Heart right ventricle (tissue), 16 donors: ENCODE measurements at places on chromosomes 6 and 20.

DNA sequence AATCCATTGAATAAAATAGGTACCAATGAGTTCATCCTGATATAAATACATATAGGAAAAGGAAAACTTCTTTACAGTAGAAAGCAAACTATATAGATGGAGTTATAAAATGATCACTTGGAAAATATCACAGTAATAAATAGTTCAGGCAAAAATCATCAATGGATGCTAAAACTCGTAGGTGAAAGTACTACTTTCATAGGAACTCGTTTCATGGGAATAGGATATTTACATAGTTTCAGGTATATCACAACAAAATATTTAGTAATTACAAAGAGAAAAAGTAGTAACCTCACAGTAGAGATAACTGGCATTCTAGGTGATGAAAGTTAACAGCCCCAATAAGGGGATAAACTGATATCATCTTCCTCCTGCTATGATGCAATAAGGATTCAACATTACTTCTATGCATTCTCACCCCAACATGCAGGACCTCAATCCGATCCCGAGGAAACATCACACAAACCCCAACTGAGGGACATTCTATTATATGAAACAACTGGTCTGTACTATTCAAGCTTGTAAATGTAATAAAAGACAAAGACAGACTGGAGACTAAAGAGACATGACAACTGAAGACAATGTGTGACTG is 13.7 kb downstream of the DDO start:
- no peak for DNase-seq

GRCh38 chr6:52641826-52642225 is 29.1 kb upstream of the TMEM14A start:
- no peak for DNase-seq

DNA sequence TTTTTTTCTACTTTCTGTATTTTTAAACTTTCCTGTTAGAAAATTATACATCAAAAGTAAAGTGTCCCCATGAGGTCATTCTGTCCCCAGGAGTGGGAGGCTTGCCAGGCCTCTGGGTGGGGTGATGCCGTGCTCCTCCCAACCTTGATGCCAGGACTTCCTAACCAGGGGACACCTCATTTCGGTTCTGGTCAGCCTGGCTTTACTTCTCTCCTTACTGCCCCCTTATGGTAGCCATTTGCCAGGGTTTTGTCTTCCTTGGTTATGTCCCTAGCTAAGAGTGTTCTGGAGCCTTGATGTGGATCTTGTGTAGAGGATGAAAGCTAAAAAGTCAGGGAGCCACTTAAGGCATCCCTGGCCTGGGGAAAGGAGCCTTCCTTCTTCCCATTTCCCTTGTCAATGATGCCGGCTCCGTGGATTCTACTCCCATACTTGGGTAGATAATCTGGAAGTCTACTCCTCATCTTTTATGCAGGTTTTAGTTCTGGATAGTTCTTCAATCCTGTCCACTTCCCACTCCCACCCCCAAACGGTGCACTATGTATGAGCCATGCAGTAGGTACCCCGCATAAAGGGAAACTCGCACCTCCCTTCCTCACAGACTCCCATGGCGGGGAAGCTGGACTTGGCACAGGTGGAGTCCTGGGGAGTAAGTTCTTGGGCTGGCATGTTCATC is 164.1 kb upstream of the SALL4 start:
- DNase-seq: peak; percentile 13

GRCh38 chr6:149190224-149190831 is 127.2 kb upstream of the TAB2 start:
- DNase-seq: no peak

- DNase-seq: no peak
Observed at GRCh38 chr20:10924644-10925201, 250.9 kb upstream of the JAG1 start.

- no peak for DNase-seq
Observed at GRCh38 chr6:144123421-144123820, 26.9 kb upstream of the STX11 start.
